ENCODE measurements at places on chromosomes 5 and 9.

DNA sequence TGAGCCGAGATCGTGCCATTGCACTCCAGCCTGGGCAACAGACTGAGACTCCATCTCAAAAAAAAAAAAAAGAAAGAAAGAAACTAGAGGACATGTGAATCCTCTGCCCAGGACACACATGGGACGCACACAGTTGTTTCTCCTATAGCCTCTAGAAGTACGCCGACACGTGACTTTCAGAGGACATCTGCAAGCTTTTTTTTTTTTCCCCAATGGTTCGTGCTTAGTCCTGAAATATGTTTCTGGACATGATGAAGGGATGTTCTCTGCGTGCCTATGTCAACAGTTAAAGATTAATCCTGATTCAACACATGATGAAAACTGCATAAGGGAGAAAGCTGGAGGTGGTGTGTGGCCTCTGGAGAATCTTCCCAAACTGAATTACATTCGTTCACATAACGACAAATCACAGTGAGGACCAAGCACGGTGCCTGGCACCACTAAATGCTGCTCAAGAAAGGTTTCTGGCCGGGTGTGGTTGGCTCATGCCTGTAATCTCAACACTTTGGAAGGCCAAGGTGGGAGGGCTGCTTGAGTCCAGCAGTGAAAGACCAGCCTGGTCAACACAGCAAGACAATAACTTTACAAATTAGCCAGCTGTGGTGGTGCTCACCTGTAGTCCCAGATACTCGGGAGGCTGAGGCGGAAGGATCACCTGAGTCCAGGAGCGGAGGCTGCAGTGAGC lies 9.8 kb downstream of the COL23A1 start:
- DNase-seq = no peak

DNA sequence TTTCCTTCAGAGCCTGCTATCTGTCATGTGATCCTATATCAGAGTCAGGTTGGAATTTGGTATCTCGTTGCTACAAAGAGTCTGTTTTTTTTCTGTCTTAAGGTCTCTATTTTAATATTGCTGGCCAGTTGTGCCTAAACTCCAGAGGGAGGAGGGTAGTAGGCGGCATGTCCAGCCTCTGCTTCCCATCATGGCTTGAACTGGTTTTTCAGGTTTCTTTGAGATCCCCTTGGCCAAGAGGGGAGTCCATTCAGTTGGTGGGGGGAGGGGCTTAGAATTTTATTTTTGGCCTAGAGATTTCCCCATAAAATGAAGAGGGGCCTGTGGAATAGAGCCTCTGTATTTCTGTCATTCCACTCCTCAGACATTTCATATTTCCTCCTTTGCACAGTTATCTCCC lies 15.4 kb upstream of the ZNF354C start:
- DNase-seq = no peak

DNA sequence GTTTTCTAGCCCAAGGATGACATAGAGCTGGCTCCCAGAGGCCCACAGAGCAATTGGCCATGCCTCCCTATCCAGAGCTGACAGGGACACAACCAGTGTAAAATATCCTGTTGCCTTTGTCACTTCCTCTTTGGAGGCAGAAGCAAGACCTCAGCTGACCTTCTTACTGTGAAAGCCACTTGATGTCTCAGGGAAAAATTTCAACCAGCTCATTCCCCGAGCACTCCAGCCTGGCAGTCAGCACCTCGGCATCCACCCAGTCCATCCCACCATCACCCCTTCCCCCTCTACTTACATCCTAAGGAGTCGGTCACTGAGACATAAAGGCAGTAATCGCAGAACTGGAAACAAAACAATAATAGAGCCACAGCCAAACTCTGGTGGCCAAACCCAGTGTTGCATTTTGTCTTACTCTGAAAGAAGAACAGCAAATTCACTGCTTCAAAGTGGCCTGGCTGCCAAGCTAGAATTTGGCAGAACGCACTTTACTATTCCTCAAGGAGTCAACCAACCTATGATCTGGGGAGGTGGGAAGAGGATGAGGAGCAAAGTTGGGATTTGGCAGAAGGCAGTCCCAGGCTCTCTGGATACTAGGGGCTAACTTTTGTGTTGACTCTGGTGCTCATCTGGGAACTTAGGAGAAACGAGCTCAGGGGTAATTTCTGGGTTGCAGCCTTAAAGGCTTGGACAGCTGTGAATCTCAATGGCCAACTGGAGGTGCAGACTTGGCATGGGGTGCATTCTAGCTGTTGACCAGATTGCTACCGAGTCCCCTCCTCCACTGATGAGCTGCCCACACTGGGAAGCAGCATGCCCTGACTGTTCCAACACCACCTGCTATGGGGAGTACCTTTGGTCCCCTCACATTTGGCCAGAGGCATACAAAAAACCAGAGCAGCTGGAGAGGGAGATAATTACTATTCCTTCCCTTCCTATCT lies 13.6 kb downstream of the NIPAL4 start:
- no peak for DNase-seq

- DNase-seq = no peak
Observed at GRCh38 chr5:96783326-96783725, 24.4 kb downstream of the ERAP1 start.

DNA sequence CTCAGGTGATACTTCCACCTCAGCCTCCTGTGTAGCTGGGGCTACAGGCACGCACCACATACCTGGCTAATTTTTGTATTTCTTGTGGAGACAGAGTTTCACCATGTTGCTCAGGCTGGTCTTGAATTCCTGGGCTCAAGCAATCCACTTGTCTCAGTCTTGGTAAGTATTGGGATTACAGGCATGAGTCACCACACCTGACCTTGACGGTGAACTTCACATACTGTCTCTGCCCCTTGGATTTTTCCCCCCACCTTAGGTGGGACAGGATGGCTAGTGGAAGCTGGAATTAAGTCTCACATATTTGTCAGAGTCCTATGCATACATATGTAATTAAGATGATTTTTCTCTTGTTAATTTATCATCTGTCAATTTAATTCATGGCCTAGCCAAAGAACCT lies 20.9 kb upstream of the RFK start:
- peak; percentile 47 for DNase-seq

- no peak for DNase-seq
Observed at GRCh38 chr5:95788493-95788892, 34.0 kb downstream of the GLRX start.

GRCh38 chr5:19241690-19242089 lies 746.3 kb downstream of the CDH18 start:
- peak; percentile 81 for DNase-seq

DNA sequence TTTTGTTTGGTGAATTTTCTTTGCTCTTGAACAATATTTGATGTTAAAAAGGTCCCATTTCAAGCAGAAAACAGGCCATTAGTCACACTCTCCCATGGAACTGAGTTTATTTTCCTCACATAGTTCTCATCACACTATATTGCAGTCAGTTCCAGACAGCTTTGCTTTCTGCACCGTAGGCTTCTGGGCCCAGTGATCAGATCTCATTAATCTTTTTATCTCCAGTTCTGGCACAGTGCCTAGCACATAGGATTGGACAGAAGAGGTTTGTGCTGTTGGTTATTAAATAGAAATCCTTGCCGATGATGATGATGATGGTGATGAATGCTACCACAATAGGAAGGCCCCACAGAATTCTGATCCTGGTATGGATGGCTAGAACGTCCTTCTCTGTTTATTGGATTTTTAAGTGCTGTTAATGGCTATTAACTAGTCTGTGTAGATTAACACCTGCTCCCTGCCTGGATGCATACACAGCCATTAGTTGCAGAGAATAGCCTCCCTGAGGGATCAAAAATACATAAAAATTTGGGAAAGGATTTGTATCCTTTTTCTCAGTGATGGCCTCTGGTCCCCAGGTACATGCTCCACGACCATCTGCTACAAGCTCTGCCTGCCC lies 52.0 kb upstream of the NTRK2 start:
- no peak for DNase-seq

DNA sequence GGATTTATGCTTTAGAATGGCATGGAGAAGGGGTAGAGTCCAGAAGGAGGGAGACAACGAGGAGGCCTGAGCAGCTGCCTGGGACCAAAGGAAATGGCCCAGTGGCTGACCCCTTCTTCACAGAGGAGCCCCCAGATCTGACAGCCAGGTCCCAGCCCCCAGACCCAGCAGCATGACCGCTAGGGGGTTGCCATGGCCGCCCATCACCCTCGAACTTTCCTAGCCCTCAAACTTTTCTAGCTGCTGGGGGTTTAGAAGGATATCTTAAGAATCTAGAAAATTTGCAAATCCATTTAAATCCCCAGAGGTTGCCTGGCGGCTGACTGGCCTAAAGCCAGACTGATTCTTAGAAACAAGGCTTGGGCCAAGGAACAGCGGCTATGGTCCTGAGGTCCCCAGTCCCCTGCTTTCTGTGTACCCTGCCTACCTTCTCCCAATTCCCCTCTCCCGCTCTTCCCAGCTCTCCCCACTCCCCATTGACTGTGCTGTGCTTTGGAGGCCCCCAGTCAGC lies 972 bp downstream of the PDGFRB start:
- DNase-seq = no peak

GRCh38 chr9:120477534-120478001 lies 102.4 kb downstream of the CDK5RAP2 start:
- DNase-seq = peak; percentile 62

DNA sequence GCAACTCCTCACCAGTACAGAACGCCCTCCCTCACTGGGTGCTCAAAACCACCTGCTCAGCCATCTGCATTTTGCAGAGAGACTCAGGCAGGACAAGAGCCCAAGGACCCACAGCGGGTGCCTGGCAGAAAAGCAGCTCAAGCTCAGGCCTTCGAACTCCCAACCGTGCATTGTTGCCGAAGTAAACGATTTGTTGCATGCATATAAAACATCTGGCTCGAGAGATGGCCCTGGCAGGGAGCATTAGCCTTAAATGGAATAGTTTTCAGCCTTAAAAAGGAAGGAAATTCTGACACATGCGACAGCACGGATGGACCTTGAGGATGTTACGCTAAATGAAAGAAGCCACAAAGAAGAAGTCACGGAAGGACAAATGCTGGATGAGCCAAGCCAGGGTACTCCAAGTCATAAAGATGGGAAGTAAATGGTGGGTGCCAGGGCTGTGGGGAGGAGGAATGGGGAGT lies 160.4 kb upstream of the PHYKPL start:
- DNase-seq = no peak

DNA sequence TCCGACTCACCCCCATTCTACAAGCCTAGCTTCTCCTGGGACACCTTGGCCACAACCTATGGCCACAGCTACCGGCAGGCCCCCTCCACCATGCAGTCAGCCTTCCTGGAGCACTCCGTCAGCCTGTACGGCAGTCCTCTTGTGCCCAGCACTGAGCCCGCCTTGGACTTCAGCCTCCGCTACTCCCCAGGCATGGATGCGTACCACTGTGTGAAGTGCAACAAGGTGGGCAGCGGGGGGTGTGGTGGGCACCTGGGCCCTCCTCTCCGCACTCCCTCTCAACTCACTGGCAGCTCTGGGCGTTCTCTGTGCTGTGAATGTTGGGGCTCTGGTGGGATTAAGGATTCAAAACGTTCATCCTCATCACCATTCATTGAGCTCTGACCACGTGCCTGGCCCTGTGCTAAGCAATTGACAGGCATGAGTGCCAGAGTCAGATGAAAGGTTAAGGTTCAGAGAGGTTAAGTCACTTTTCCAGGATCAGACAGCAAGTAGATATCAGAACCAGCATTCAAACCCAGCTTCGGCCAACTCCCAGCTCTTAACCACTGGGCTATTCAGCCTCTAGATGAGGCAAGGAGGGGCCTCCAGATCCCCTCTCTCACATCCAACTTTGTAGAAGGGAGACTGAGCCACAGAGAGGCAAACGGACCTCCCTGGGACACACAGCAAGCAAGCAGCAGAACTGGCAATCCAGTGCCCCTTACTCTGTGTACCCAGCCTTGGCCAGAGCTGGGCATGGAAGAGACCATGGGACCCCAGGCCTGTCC lies 9.9 kb downstream of the GFI1B start:
- no peak for DNase-seq

GRCh38 chr9:124343533-124344290 lies 71.5 kb downstream of the PSMB7 start:
- no peak for DNase-seq

DNA sequence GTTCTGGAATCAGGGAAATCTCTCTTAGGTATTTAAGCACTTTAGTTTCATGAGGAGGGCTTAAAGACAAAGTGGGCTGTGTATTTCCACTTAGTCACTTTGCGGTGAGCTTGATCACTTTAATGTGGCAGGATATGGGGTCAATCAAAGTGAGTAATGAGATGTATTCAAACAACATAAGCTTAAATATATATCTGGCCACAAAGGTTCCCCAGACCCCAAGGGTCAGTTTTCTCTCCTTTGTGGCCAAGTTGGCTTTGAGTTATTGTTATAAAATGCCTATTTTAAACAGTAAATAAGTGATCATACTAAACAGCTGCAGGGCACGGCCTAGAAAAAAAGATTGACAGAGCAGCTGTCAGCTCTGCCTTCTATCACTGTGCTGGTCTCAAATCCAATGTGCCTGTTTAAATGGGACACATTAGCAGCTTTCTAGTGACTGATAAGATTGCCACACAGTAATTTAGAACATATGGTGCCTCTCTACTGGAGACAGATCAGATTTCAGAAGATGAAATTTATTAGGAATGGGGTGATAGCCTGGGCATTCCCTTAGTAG lies 363.9 kb downstream of the AGTPBP1 start:
- peak; percentile 4 for DNase-seq

DNA sequence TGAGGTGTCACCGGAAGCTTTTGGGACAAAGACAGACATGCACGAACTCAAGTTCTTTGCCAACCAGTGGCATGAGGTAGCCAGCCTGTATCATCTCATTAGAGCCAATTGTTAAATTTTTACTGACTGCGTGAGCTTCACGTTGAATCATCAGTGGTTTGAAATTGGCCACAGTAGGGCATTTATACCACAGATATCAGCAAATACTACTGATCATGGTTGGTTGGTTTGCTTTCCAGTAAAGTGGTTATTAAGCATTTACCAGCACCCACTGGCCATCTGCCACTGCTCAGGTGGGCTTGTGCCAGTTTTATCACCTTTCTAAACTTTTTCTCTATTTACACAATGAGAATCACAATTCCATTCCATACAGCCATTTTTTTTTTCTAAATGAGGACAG lies 28.4 kb upstream of the SHC3 start:
- no peak for DNase-seq

GRCh38 chr5:124660229-124661093 lies 86.0 kb downstream of the ZNF608 start:
- DNase-seq = peak; percentile 81

DNA sequence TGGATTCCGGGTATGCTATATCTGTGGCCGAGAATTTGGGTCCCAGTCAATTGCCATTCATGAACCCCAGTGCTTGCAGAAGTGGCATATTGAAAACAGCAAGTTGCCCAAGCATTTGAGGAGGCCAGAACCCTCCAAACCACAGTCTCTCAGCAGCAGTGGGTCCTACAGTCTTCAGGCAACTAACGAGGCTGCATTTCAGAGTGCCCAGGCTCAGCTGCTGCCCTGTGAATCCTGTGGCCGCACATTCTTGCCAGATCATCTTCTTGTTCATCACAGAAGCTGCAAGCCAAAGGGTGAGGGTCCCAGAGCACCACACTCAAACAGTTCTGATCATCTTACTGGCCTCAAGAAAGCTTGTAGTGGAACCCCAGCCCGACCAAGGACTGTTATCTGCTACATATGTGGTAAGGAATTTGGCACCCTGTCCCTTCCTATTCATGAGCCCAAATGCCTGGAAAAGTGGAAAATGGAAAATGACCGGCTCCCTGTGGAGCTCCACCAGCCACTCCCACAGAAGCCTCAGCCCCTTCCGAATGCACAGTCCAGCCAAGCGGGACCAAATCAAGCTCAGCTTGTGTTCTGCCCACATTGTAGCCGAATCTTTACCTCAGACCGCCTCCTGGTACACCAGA lies 23.0 kb downstream of the ZNF474 start:
- peak; percentile 41 for DNase-seq

GRCh38 chr9:92408747-92409478 lies 4.5 kb upstream of the OGN start:
- no peak for DNase-seq

- DNase-seq = no peak
Observed at GRCh38 chr9:16319646-16320045, 550.8 kb downstream of the BNC2 start.

GRCh38 chr5:171578049-171578828 lies 158.8 kb downstream of the FGF18 start:
- DNase-seq = no peak
